ENCODE measurements at places on chromosomes 7 and 10.
A peak's percentile ranks its signal among the peaks of the same experiment; 100 is the strongest.

GRCh38 chr10:25398680-25399079 lies 223.9 kb downstream of the GPR158 start:
- DNase-seq: no peak

DNA sequence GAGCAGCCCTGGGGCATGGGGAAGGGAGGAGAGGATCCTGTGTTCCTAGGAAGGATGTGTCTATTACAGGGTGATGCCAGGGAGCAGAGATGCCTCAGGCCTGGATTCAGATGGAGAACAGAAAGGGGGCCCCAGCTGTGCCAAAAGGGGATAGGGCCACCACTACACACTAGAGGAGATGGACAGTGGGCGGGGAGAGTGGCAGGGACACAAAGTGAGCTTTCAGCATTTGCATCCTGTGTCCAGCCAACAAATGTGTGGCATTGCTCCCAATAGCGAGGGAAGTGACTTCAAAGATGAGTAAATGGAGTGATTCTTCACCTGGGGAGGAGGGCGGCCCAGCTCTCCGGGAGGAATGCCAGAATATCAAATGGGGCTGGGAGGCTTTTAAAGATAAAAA lies 64.9 kb upstream of the WAPL start:
- DNase-seq: no peak

- DNase-seq: peak; percentile 23
Measured at GRCh38 chr7:132066761-132067171, 509.5 kb downstream of the PLXNA4 start.

DNA sequence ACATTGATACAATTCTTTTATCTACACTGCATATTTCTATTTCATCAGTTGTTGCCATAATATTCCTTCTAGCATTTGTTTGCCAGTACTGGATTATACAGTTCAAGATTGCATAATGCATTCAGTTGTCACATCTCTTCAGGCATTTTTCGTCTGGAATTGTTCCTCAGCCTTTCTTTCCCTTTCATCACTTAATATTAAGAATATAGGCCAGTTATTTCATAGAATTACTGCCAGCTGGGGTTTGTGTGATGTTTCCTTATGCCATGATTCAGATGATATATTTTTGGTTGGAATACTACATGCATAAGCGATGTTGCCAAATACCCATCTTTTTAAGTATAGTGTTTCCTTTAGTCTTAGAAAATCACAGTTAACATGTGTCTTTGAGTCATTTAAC lies 20.8 kb downstream of the KIFBP start:
- DNase-seq: no peak

DNA sequence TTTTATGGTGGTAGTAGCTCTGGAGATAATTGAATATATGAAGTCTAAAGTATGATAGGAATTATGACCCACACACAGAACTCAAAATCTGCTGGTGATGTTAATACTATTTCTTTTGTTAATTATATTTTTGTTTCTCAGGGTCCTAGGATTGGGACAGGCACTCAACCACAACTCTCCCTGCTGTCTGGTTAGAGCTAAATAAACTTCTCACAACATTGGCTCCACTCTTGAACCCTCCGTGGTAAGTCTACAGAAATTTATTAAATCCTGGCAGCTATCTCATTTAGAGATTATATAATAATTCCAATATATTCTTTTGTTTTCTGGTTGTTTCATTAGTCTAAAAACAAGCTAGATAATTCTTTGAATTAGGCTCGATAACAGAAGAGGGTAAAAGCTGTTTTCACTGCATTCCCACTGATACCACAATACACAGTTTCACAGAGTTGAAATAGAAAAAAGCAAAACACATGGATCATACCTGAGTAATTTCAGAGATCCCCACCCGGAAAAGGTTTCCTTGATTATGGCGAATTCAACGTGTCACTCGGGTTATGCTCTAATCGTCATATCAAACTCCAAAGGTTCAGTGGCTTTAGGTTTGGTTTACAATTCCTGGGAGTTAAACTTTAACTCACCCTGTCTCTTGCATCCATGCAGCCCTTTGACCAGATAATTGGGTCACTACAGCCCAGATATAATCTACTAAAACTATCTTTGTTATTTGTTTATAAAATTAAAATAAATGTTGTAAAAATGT lies at the start of gene A1CF:
TSS of gene A1CF (minus strand) at position 531 of the 763 bp plus-strand sequence. CDS start 25,687 bp downstream, outside the sequence.
- DNase-seq: no peak

DNA sequence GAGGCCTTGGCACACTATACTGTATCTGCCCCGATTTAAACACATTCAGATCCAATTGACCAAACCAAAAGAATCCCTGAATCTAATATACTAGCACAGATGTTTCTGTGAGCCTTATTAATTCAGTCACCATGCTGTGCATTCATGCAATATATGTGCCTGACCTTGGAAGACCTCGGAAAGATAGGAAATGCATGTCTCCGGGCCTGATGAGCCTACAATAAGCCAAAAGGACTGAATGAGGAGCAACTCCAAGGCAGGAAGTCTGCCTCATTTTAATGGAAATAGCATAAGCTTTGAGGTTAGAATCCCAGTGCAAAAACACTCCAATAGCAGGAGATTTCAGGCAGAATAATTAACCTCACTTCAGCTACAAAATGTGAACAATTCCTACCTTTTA lies 316.7 kb downstream of the LRRTM3 start:
- no peak for DNase-seq

DNA sequence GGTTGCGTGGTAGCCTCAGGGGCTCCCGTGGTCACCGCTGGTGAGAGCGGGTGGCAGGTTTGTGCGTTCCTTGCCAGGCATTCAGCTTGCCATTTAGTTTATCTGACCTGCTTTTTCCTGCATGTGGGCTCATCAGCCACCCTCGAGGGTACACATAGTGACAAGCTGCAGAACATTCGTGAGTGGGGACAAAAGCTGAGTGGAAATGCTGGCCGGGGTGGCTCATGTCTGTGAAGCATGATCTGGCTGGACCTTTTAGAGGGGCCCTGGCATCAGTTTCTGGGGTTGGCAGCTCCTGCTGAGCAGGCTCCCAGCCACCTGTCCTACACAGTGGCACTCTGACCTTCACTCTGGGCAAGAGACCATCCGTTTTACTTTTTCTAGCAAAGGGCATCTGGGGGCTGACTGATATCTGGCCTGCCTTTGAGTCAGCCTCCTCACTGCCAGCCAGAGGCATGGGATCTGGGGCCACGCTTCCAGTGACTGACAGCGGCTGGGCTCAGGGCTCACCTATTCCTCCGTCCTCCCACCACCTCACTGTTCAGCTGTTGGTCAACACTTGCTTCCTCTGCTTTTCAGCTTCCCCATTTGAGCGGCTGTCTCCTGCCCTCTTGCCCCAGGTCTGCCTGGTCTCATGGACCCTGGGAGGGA lies 75.0 kb downstream of the LANCL2 start:
- DNase-seq: no peak

DNA sequence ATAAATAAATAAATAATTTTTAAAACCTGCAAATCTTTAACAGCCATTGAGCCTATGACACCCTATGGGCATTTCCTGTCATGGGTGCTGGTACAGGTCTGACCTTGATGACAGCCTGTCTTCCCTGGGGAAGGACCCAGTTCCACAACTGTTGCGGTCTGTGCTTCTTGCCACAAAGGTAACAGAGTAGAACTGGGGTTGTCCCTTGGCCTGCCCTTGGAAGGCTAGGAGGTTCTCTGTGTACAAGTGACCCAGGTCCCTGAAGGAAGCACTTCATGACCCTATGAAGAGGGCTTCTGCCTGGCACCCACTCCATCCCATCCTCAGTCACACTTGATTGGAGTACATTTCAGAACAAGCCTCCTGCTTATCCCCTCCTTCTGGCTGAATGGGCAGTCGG lies 66.9 kb downstream of the OGDH start:
- no peak for DNase-seq

- DNase-seq: no peak
Measured at GRCh38 chr10:101144053-101144452, 13.0 kb downstream of the TLX1 start.

DNA sequence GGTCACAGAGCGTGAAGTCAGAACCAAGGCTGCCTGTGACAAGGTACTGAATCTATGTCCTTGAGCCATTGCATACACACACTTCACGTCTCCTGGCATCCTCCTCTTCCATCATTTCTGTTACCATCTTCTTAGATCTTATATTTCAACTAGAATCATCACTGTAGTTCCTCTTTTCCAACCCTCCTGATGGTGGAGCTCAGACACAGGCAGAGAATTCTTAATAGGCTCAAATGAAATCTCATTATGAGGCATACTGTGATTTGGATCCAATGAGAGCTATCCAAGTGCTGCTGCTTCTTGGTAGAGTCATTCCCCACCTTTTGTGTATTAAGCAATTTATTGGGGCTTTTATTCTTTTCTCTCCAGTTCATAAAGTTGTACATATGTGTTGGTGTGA lies 113.2 kb downstream of the CALCR start:
- peak; percentile 7 for DNase-seq

DNA sequence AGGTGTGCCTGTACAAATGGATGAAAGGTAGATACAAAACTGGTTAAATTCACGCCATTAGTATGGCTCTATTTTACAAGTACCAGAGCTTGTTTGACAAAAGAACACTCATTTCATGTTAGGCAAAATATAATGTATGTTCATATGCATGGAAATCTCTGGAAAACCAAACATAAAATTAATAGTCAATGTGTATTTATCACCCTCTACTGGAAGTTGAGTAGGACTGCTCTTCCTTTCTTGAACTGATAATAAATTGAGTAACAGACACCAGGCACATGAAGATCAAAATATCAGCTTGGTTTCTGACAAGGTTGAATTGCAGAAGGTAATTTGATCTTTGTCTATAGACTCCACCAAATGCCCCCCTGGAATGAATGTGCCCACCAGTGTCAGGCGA lies 19.8 kb upstream of the AKR1B1 start:
- no peak for DNase-seq

- no peak for DNase-seq
Measured at GRCh38 chr10:80517416-80518142, 20.1 kb upstream of the SH2D4B start.

GRCh38 chr7:131336956-131337355 lies 9.3 kb downstream of the MKLN1 start:
- DNase-seq: no peak

- DNase-seq: no peak
Measured at GRCh38 chr7:74183653-74184450, 9.7 kb downstream of the EIF4H start.

Data from cerebellum (tissue), 4 donors.